ENCODE measurements at places on chromosomes 2 and 18.

GRCh38 chr2:118312969-118313756 is 224.9 kb downstream of the INSIG2 start:
- DNase-seq, result no peak

- no peak for DNase-seq
Observed at GRCh38 chr2:31240381-31241365, 6.7 kb downstream of the EHD3 start.

DNA sequence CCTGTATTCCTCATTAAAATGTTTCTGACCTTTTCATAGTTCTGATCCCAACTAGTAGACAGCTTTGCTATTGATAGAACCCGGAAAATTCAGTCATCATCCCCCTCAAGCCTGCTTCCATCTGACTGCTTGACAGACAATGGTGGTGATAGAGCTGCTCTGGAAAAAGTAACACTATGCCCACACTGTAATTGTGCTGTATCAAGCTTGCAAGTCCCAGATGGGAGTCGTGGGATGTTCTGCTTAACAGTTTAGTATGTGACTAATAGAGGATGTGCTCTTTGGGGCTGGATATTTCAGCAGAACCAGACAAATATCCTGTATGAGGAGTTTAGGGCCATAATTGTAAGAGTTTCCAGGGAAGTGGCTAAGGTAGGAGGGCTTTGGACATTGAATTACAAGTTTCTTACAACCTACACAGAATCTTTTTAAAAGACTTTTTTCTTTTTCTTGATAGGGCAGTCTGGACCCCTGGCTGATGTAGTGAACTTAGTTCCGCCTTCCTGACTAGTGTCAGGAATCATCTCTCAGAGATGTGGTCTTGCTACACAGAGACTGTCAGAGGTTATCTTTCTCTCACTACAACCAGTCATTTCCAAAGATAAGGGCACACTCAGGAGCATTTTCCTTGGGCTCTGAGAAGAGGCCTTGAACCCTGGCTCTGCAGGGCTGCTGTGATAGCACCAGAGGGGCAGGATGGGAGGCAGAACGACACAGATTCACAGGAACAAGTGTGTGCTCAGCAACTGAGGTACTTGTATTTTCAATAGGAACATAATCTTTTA is 158.0 kb upstream of the RBMS1 start:
- DNase-seq, result no peak

- no peak for DNase-seq
Observed at GRCh38 chr2:65458999-65459398, 26.6 kb upstream of the SPRED2 start.

GRCh38 chr2:216690853-216691741 is 4.3 kb downstream of the IGFBP5 start:
- no peak for DNase-seq

- DNase-seq, result no peak
Observed at GRCh38 chr2:15941481-15941850, 1.1 kb downstream of the MYCN start.

- no peak for DNase-seq
Observed at GRCh38 chr2:29650631-29651097, 270.7 kb downstream of the ALK start.

DNA sequence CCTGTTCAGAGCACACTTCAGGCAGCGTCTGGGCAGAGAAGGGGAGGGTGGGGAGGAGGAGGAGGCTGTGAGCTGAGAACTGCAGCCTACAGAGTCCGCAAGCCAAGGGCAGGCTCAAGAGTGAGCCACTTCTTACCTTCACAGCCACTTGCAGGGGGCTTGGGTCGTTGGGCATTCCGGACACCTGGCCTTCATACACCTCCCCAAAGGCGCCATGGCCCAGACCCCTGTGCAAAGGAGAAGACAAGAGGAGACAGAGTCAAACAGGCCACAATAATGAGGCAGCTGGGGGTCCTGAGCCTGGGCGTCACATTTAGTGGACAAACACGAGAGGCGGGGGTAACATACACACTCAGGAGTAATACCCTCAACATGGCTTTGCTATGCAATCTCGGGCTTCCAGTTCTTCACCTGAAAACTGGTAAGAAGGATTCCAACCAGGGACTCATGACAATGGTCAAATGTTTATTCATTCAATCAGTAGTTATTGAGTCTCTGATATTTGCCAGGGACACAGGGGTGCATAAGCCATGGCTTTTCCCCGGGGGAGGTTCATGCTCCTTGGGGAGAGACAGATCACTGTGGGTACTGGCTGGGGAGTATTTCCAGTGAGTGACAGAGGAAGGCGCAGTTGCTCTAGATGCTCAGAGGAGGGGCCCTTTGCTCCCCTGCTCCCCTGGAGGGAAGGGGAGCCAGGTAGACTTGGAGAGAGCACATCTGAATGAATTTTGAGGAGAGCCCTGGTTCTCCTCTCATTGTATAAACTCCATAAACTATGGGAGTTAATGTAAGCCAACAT is 107.4 kb downstream of the CLIP4 start:
- no peak for DNase-seq

- no peak for DNase-seq
Observed at GRCh38 chr18:9017905-9018227, 84.6 kb upstream of the NDUFV2 start.

GRCh38 chr18:37251679-37252078 is 313.9 kb downstream of the CELF4 start:
- DNase-seq, result no peak

DNA sequence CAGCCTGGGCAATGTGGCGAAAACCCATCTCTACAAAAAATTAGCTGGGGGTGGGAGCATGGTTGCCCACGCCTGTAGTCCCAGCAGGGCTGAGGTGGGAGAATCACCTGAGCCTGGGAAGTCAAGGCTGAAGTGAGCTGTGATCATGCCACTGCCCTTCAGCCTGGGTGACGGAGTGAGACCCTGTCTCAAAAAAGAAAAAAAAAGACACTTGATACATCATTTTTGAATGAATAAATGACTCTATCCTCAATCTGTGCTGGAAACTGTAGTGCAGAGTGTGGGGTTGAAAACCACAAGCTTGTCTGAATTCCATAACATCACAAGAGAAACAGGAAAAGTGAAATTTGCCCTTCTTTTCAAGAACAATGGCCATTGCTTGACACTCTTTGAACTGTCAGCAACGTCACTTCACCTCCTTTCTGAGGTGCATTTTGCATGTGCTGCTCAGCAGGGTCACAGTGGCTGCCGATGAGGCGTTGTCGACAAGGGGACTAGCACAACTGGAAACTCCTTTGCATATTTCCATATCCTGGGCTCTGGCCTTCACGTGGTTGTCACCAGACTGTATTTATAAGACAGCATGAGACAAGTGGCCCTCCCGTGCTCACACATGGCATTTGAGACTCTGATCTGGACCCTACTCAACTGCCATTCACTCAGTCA is 54.2 kb downstream of the DDX1 start:
- DNase-seq, result no peak

DNA sequence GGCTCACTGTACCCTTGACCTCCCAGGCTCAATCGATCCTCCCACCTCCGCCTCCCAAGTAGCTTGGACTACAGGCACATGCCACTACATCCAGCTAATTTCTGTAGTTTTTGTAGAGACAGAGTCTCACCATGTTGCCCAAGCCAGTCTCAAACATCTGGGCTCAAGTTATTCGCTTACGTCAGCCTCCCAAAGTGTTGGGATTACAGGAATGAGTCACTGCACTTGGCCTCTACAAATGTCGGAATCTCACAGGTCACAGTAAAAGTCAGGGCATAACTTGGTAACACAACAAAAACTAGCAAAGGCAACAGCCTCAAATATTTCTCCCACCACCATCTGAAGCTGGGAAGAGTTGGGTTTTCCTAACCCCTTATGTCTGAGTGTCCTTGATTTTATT is 25.3 kb downstream of the SCG2 start:
- no peak for DNase-seq

- DNase-seq, result no peak
Observed at GRCh38 chr2:74693668-74694067, 39.6 kb downstream of the SEMA4F start.

GRCh38 chr2:64837925-64838641 is 151.1 kb upstream of the SLC1A4 start:
- DNase-seq, result no peak

GRCh38 chr2:206241736-206242135 is 32.7 kb upstream of the ZDBF2 start:
- no peak for DNase-seq

DNA sequence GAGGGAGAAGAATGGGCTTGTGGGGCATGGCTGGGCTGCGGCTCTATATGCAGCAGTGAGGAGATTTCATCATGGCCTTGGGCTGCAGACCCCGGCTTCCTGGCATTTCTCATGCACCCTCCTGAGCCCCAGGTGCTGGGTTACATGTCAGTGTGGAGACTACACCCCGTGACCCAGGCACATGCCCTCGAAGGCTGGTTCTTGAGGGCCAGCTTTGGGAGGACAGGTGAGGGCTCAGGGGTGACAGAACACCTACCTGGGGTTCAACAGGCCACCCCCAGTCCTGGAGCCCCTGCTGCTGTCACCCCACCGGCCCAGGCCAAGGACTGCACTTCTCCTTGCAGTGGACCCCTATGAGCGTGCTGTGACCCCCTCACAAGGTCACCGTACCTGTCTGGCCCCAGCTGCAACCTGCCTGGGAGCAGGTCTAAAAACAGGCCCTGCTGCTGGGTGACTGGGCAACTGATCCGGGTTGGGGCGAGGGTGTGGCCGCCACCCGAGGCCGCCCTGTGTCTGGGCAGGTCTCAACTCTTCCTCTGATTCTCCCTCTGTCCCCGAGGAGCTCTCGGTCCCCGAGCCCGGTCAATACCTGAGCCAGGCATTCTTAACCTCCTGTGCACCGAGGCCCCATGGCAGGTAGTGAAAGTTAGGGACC is 94.8 kb upstream of the OTOS start:
- no peak for DNase-seq

DNA sequence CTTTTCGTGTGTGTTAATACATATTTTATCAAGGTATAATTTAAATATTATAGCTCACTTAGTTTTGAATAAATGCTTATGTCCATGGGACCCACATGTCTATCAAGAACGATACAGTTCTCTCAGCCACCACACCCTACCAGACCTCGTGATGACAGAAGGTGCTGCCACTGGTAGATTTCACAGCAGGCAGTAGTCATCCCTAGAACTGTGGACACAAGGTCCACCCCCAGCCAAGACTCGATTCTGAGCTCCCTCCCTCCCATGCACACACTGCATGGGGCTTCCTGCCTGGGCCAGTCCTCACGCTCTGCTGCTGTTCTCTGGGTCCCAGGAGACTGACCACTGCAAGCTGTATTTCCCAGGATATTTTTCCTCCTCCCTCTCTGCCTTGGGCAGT is 26.5 kb upstream of the CREB1 start:
- DNase-seq, result no peak

GRCh38 chr2:45750001-45750400 is 98.5 kb downstream of the PRKCE start:
- DNase-seq, result no peak

GRCh38 chr2:236021499-236022057 is 146.6 kb downstream of the GBX2 start:
- DNase-seq, result no peak

DNA sequence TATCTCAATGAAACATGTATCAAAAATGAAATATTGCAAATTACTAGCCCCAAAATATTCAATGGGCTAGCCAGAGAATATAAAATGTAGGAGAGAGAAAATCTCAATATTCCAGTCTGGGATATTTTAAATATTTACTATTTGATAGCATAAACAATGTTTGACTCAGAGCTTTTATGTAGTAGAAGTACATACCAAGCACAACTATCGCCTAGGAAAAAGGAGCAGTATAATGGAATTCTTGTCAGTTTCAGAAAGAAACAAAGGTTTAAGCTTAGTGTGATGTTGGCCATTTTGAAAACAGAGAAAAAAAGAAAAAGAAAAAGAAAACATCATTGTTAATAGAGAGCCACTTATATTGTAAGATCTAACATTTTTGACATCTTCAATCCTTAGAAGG is 1961.9 kb upstream of the CELF4 start:
- DNase-seq, result no peak

DNA sequence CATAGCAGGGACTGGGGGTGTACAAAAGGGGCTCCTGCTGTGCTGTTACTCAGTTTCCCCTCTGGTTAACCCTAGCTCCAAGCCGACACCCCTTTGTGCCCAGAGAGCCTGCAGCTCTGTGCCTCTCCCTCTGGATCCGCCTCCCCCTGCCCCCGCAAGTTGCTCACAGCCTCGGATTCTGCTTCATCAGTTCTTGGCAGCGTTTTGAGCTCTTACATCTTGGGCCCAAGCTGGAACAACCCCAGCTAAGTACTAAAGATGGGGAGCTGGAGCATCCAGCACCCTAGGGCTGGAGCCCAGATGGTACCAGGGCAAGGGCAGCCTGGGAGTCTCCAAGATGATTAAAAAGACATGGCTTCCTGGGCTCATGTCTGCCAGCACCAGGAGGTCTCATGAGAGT is 40.7 kb downstream of the POMC start:
- no peak for DNase-seq

DNA sequence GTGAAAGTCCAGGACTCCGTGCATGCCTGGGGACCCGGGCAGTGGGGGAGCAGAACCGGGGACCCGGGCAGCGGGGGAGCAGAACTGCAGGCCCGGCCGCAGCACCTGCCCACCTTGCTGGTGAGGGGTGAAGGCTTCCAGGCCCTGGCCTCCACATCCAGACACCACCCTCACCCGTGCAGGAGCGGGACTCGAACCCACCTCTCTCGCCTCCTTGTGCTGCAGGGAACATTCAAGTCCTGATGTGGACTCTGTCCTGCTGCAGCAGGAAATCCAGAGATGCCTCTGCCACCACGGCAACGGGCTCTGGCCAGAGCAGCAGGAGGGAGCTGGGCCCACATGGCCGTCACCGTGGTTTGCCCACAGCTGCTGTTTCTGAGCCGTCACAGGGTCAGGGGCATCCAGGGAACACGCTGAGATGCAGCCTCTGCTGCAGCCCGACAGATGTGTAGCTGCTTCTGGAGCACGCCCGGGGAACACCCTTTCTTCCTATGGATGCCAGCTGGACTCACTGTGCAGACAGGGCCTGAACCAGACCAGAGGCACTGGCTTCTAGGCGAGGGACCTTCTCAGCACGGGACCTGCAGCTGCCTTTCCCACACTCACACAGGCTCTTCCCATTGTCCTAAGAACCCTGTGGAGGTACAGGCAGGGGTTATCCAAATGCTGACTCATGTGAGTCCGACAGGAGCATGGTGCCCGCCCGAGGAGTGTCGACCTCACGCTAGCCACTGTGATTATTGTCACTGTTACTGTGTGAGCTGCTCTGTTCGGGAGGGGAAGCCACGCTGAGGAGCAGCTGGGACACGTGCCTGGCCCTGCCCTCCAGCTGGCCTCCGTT is 89.2 kb upstream of the CTDP1 start:
- DNase-seq, result no peak

- no peak for DNase-seq
Observed at GRCh38 chr2:12762976-12763375, 46.2 kb downstream of the TRIB2 start.

- DNase-seq, result no peak
Observed at GRCh38 chr18:27685807-27686412, 491.0 kb downstream of the CDH2 start.
